ENCODE measurements at places on chromosomes 12 and 14. TPM values are rescaled to one million over a fixed set of nuclear protein-coding genes. Genes with fewer than 3 reads are reported as not detected.

GPR84 gene
- not detected for total RNA-seq

FAM181A gene
- not detected for total RNA-seq

DNA sequence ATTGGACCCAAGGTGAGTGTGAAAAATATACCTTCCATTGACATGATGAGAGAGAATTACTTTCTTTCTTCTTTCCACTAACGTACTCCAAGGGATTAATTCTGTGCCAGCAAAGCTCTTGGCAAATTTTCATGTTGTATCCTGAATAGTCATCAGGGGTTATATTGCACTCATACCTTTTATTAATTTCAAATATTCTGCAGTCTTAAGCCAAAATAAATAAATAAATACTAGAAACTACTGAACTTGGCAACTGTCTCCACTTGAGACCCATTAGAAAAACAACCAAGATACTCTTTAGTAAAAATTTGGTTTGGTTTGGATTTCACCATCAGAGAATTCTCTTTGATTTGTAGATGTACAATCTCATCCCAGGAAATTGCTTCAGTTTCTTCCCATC, 22.1 kb upstream of the CLEC14A start:
- no peak for DNase-seq

GRCh38 chr12:117361347-117361751, at the start of gene NOS1:
TSS of gene NOS1 (minus strand) at chr12:117361626. CDS start at chr12:117331069, 30,557 bp downstream.
- DNase-seq = no peak

DNA sequence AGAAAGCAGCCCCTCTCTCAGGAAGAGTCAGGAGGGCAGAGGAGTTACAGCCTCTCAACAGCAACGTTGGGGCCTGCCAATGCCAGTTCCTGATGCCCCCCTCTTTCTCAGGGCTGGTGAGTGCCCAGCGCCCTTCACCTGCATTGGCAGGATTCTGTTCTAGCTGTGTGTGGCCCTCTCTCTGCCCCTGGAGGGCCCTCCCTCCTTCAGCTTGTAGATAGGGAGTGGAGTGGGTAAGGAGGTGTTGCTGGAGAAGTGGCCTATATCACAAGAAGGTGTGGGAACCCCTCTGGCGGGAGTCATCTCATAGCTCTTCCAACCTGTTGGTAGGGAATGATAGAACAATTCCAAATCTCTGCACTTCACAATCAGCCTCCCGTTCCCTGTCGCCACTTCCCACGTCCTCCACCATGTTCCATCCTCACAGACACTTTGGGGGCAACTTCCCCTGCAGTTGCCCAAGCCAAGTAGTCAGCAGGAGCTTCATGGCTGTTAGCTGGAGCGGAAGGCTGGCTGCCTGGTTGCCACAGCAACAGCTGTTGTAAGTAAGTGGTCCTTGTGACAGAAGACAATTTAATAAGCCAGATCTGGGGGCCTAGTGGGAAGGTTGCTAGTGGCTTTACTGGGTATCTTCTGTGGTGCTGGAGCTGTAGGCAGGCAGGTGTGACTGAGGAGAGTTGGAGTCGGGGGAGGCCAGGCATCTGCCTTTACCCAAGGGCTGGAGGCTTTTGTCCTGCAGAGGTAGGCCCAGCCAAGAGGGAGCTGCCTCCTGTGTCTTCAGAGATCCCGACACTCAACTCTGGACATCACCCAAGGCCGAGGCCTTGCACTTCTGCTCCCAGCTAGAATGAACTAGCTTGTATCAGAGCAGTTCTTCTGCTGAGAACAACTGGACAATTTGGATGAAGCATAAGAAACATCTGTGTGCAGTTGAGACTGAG, 38.4 kb downstream of the GALNT16 start:
- no peak for DNase-seq

TMTC1 gene
- 177 TPM for total RNA-seq

RAB5B gene
- 189 TPM for total RNA-seq

RTL1 gene
- not detected for total RNA-seq

DNA sequence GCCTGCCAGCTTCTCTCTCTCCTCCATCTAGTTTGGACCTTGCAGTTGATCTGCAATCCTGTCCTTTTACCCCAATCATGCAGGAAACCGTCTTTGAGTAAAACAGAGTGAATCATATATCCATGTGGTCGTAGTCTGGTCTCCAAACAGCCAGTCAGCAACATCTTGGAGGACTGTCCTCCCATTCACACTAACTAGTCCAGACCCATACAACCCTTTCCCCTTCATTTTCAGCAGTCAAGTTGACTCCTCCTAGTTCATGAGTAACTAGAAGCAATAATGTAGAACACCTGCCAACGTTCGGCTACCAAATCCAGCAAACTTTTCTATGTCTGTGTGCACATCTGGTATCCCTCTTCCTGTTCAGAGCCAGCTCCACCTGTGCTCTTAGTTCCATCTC, 10.8 kb upstream of the BIN2 start:
- no peak for DNase-seq

DNA sequence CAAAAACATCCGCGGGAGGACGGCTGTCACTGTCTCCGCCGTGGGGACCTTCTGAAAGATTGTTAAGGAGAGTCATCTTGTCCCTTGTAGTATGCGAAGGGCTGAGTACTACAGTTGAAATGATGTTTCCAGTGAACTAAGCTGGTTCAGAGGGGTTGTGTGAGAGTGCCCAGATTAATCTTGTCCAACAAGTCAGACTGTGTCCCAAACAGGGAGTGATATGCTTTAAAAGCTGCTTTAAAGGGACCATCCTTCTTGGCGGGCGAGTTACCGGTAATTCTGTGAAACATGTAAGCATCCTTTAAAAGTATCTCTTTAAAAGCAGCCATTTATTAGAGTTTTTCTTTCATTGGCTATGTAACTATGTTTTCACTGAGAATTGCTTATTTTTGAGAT, 1.1 kb downstream of the WDR20 start:
- DNase-seq = no peak

Measured in esophagus muscularis mucosa (tissue), 4 donors.